ENCODE measurements at places on chromosomes 2 and 18.

DNA sequence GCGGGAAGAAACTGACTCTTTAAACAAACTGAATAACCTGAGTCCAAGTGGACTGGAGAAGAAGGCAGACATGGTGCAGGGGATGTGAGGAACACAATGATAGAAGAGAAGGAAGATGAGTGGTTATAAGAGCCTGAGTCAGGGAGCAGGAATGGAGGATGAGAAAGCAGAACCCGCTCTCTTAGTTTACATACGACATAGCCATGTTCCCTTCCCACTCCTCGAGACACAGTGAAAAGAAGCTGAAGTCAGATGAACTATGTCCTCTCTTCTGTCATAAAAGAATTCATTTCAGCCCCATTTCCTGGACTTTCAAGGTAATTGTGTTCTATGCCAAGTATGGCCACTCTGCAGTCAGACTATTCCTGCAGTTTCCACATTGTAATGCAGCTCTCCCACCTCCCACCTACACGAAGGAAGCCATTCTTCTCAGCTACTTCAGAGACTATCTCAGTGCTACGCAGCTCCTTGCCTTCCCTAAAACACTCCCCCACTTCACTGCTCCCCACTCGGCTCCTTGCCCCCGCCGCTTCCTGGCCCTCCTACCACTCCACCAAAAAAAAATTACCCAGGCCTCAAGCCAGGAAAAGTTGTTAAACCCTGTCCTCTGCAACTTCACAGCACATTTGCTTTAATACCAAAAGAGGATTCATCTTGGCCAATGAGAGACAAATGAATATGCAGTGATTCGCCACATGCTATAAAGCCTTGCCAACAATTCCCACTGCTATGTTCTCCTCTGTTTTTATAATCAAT, 323.4 kb upstream of the EPHA4 start:
- ATAC-seq: no peak

DNA sequence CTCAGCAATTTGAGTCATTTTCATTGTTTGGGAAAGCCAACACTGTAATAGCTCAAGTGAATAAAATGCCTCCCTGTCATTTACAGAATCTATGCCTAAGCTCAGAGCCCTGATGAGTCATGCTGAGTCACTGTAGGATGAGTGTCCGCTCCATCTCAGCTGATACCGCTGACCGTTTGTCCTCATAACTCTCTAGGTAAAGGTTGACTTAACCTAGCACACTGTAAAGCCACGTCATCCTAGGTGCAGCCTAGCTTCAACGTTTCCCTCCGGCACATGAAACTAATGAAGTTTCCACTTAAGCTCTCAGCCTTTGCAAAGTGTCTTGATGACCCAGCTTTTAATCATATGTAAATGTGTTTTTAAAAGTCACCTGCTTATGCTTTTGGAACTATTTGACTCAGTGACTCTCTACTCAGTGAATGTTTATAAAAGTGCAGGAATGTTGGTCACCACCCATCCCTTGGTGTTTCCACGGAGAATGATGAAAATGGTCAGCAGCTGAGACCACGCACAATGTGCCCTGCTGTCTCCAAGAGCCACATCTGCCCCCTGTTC, 154.0 kb downstream of the PMAIP1 start:
- peak; percentile 96 for ATAC-seq

GRCh38 chr2:230160112-230160660, 59.6 kb downstream of the SP110 start:
- no peak for ATAC-seq

- no peak for ATAC-seq
Observed at GRCh38 chr18:7775843-7776242, 208.7 kb downstream of the PTPRM start.

GRCh38 chr2:181421131-181421458, 36.1 kb upstream of the ITGA4 start:
- no peak for ATAC-seq

- peak; percentile 49 for ATAC-seq
Observed at GRCh38 chr2:174326161-174327020, 8.4 kb upstream of the SP9 start.

DNA sequence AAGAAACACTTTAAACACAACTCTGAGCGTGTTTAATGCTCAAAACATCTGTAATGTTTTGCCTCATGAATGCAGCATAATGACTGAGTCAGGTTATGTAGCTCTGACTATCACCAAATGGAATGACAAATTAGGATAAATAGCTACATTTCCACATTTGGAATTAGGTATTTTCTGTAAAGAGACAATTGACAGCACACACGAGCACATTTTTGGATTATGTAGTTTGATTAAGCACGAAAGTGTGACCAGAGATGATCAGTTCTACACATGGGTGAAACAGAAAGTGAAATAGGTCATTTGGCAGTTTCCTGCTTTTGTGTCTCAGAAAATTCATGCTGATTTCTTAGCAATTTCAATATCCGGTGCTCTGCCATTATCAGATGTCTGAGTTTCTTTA, 29.0 kb downstream of the LPIN1 start:
- ATAC-seq: no peak

- ATAC-seq: no peak
Observed at GRCh38 chr2:165008730-165009315, 53.5 kb upstream of the SLC38A11 start.

DNA sequence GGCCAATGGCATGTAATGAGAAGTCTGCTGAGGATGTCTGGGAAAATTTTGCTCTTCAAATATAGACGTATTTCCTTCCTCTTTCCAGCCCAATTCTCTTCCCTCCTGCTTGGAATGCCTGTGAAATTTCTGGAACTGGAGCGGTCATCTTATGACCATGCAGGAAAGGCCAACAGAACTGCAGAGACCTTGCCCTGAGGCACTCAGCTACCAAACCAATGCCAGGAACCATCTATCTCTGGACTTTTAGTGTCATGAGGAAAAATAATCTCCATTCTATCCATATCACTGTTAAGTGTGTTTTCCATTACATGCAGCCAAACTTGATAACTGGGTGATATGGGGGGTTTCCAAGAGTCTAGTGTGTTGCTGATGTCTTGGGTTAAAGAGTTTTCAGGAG, 363.7 kb downstream of the SLC4A3 start:
- ATAC-seq: no peak

- no peak for ATAC-seq
Observed at GRCh38 chr2:16466821-16467151, 198.8 kb downstream of the CYRIA start.

- no peak for ATAC-seq
Observed at GRCh38 chr2:66525606-66526005, 90.7 kb downstream of the MEIS1 start.

- ATAC-seq: no peak
Observed at GRCh38 chr2:98381494-98381893, 35.2 kb downstream of the CNGA3 start.

DNA sequence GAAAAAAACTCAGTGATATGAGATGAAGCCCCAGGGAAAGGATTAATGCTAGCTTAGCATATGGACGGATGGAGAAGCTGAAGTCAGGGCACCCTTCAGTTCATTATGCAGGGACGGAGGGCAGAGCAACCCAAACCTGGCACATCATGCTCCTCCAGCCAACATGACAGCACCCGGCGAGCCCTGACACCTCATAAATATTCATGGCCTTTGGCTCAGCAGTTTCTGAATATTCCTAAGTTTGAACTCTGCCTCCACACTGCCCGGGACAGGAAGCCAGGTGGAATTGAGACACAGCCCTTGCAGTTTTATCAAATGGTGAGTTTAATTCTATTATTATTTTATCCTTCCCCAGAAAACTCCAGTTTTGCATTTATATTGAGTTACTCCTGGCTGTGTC, 87.3 kb upstream of the SH3BP4 start:
- no peak for ATAC-seq

DNA sequence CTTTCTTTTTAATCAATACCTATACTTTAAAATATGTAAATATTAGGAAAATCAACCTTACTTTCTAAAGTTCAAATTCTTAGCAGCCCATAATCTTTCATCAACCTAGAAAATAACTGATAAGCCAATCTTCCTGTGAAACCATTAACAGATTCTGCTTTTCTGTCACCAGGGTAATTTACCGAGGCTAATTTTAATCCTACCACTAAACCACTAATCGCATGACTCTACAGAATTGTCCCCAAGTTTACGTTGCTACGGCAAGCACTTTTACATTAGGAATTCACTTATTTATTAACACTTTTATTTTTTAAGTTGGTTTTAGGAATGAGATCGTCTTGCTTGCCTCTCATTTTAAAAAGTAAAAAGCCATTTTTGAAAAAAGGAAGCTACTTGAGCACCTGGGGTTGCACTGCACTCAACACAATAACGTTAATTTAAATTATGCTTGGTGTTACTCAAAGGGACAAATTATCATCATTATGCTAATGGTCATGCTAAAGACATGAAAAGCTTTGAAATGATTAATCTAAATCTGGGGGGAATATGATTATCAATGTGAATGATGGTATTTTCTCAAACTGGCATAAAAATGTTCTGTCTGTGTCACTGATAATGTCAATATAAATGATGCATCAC, 10.2 kb downstream of the ZNF516 start:
- ATAC-seq: no peak

DNA sequence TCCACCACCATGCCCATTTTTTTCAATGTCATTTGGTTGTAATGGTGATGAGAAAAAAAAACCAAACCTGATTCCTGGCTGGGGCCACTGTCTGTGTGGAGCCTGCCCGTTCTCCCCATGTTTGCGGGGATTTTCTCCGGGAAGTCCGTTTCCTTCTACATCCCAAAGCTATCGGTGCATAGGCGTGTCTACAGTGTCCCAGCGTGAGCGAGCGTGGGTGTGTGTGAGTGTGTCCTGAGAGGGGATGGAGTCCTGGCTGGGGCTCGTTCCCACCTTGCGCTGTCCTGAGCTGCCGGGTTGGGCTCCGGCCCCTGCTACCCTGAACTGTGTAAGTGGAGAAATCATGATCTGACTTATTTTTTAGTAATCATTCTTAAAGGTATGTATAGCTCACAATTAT, 7.3 kb upstream of the ZAP70 start:
- ATAC-seq: no peak

DNA sequence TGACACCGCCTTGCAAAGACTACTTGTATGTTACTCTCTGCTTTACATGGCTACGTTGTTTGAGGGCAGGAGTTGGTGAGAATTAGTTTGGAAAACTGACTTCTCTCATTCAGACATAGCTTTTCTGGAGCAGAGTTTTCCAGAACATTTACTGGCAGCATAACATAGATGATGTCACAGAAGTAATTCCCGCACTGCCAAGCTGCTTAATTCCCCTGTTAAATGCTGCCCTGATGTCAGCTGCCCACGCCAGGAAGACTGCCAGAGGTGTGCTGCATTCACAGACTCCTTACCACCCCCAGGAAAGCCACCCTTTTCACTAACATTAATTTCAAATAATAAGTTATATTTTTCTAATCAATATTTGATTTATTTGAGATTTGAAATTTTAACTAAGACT, 24.7 kb upstream of the PTPN2 start:
- ATAC-seq: no peak

DNA sequence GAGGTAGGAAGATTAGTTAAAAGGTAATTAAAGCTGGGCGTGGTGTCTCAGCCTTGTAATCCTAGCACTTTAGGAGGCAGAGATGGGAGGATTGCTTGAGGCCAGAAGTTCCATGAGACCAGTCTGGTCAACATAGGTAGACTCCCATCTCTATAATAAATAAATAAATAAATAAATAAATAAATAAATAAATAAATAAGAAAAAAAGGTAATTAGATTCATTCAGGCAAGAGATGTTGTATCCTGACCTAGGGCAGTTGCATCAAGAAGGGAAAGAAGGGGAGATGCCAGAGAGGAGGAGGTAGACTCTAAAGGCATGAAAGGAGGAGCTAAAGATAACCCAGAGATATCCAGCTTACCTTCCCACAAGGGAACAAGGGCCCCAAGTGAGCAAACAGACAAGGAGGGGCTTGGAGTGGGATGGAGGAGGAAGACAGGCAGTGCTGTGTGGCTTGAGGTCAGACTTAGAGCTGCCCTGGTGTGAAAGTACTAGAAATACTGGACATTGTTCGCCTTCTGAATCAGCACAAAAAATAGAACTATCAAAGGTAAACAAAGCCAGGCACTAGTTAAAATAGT, 7.4 kb upstream of the RAB1A start:
- ATAC-seq: no peak

DNA sequence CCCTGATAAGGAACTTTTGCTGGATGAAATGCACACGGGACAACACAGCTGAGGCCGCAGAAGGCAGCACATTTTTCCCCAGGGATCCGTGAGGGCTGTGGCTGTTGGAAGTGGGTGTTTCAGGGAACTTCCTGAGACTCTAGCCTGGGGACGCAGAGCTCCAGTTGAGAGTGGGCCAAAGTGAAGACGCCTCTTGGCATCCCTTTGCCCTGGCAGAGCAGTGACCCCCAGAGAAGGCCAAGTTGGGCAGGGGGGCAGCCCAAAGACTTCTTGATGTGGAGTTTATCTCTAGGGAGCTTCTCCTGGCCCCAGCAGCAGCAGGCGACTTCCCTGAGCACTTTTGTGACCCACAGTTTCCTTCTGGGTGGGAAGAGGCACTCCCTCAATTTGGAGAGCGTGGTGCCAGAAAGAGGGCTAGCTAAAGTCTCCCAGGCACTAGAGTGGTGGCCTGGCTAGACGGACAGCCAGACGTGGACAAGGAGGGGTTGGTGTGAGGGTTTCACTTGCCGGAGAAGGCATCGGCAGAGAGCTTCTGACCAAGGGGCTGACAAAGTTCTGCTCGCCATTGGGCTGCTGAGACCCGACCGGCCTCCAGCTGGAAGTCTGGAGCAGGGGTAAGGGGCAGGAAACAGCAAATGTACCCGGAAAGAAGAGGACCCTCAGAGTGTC, 108.8 kb downstream of the ACKR3 start:
- ATAC-seq: no peak

GRCh38 chr2:27442920-27443282, 720 bp downstream of the KRTCAP3 start:
- ATAC-seq: peak; percentile 29

DNA sequence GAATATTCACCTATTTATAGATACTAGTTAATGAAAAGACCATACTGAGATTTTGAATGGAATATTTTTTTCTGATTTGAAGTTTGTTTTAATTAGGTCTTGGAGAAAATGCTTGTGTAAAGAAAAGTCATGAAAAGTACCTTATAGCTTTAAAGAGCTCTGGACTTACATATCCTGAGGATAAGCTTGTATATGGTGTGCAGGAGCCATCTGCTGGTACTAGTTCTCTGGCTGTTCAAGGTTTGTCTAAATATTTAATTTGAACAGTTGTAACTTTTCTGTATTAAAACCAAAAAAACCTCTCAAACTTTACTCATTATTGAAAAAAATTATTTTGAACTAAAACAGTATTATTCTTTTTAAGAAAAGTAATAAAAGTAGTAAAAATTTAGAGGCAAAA, 50.1 kb downstream of the UBR3 start:
- no peak for ATAC-seq

GRCh38 chr2:241151934-241152660, 1.8 kb downstream of the PPP1R7 start:
- no peak for ATAC-seq

DNA sequence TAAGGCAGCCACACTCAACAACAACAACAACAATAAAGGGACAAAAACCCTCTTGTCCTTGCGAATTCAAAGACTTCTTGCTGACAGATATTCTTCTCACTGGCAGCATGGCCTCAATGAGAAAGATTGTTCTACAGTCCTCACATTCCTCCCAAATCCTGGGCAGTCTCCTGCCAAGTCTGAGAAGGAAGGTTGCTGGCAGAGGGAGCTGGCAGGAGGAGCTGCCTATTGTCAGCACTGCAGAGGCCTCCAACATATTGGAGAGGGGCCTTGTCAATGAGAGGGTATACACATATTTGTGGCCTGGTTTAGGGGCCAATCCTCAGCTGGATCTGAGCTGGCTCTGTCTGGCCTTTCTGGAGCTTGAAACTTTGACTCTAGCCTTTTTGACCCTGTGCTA, 63.5 kb downstream of the LAMA3 start:
- ATAC-seq: no peak

GRCh38 chr2:28199995-28200679, 192.5 kb upstream of the FOSL2 start:
- ATAC-seq: no peak

Measured in motor neuron (in vitro differentiated cells).